Upper lobe of left lung (tissue), 6 donors: ENCODE measurements at places on chromosomes 7 and 10. TPM values are rescaled to one million over a fixed set of nuclear protein-coding genes. Genes with fewer than 3 reads are reported as not detected.

DNA sequence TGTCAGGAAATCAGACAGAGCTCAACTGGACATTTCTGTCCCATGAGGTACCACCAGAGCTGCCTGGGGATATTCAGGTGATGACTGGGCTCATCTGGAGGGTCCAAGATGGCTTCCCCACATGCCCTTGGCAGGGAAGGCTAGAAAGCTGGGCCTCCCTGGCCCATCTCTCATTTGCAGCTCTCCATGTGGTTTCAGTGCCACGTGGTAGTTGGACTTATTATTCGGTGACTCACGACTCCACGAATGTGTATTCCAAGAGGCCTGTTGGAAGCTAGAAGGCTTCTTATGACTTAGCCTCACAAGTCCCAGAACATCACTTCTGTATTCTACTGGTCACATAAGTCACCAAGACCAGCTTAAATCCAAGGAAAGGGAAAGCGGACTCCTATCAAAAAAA is 22.8 kb downstream of the NSMCE4A start:
- DNase-seq, result no peak

DNA sequence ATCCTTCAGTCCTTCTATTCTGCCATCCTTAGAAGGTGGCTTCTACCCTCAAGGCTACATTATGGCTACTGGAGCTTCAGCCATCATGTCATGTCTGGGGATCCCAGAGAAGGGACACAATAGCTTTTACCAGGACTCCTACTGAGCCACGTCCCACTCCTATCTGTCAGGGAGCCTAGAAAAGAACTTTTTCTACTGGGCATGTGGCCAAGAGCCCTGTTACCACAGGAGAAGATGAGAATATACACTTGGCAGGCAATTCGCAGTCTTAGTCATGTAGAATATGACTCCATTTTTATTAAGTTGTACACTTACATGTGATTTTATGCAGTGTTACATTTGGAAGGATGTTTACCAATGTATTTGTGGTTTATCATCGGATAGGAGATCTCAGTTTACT is 64.6 kb upstream of the KCNMA1 start:
- no peak for DNase-seq

Gene FEZF1
- not detected for total RNA-seq

Gene ALOX5
- total RNA-seq, result 222 TPM

Gene CRHR2
- 0.57 TPM for total RNA-seq

- DNase-seq, result no peak
These were observed 203.7 kb downstream of the AUTS2 start for GRCh38 chr7:69801729-69802682.

Gene WDR86
- total RNA-seq, result 5.4 TPM

Gene DGKB
- not detected for total RNA-seq

Gene AQP1
- 1,228 TPM for total RNA-seq

Gene PDSS1
- 3.4 TPM for total RNA-seq

Gene H2BK1
- total RNA-seq, result not detected

DNA sequence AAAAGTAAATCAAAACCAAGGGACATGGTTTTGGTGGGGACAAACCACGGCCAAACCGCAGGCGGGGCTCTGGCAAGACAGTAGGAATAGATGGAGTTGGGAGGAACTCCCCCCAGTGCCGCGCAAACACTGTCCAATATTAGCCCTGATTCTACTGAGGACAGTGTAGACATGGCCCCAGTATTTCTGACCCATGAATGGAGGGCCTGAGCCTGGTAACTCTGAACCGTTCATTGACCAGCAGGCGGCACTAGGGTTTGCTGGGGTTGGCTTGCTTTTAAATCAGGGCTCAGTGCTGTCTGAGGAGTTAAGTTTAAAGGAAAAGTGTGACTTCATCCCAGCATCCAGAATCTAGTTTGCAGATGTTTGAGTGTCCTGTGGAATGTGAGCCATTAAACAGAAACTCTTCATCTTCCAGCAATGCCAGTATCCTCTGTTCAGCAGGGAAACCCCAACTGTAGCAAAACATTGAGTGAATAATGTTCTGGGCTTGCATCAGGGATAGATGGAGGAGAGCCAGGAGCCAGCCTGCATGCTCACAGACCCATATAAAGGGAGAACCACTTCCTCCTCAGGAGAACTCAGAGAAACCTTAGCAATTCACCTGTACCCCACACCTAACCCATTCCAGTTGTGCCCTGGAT is 147.4 kb upstream of the PRSS58 start:
- DNase-seq, result no peak

DNA sequence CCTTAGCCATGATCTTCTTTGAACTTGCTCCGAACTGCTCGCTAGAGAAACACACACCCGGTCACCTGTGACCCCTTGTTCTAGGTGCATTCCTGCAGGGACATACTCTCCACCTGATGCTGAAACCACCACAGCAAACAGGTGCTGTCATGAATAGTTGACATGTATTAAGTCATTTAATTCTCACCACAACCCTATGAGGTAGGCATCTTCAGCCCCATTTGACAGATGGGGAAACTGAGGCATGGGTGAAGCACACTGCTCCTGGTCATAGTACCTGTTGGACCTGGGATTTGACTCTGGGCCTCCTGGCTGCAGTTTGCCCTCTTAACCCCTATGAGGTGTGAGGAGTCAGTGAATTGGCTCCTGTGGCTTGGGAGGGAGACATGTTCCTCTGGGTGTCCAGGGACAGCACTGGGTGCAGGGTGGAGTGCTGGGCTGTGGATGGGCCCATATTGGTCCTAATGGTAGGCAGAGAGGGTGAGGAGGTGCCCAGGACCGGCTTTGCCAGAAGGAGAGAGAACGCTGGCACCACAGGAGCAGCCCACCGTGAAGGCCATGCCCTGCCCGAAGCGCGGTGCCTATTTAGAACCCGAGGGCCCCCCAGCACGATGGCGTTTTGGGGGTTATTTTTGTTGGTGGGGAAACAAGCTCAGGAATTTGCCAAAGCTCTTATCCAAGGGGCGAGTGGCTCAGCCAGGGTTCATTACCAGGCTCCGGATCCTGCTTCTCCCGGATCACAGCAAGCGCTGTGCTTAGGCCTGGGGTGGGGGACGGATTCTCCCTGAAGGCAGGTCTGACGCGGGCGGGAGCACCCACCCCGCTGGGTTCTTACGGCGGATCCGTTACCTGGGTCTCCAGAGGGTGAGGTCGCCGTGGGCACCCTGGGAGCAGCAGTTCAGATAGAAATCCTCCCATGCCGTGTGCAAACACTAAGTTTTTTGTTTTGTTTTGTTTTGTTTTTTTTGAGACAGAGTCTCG is 52.3 kb downstream of the GLRX3 start:
- no peak for DNase-seq
